ENCODE measurements at places on chromosomes 16 and 17. TPM values are rescaled to one million over a fixed set of nuclear protein-coding genes. Genes with fewer than 3 reads are reported as not detected.

MEIOB gene
- 1.4 TPM for total RNA-seq

ZDHHC7 gene
- total RNA-seq, result 38.1 TPM

DNA sequence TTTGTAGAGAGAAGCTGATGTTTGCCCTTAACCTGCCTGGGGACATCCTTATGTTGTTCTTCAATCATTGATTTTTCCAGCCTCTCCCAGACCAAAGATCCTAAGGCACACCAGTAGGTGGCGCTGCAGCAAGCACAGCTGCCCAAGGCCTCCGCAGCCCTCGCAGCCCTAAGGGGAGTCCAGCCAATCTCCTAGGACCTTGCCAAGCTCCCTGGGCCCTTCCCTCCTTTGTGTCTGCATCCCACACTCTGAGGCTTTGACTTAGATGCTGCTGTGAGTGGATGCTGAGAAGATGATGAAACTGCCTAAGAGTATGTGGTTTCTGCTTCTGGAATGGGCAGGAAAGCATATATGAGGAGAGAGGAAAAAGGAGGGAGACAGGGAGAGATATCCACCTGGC is 47.1 kb downstream of the SPACA3 start:
- no peak overlapping the region for H3K4me3 ChIP-seq
- peak; percentile 85 for DNase-seq
- 0 out of 2 replicates have a peak, but pooled peaks cover 2% of the 10 kb centered on the region for H3K36me3 ChIP-seq
- H3K27ac ChIP-seq, result no peak overlapping the region
- H3K4me1 ChIP-seq, result peaks cover 5% of the 10 kb centered on the region

- no peaks in the 10 kb centered on the region for H3K36me3 ChIP-seq
- H3K4me1 ChIP-seq, result peaks cover 4% of the 10 kb centered on the region
- H3K27ac ChIP-seq, result no peak overlapping the region
These were observed 38.6 kb downstream of the HS3ST4 start for GRCh38 chr16:25730396-25730795.

DNA sequence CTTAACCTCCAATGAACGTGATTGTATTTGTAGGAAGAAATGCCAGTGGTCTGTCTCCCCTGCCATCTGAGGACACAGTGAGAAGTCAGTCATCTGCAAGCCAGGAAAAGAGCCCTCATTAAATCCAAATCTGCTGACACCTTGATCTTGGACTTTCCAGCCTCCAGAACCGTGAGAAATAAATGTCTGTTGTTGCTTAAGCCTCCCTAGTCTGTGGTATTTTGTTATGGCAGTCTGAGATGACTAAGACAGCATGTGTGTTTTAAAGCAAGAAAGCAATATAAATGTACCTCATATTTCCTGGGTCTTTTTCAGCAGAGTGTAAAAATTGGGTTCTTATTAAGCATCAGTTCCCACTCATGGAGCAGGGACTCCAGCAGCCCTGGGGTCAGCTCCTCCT is 177.9 kb upstream of the NLRP1 start:
- no peak overlapping the region for H3K4me3 ChIP-seq
- H3K27me3 ChIP-seq, result no peaks in the 10 kb centered on the region

GRCh38 chr16:66079671-66080334 is 286.7 kb upstream of the CDH5 start:
- H3K36me3 ChIP-seq, result no peaks in the 10 kb centered on the region
- peaks cover 34% of the 10 kb centered on the region for H3K4me1 ChIP-seq
- H3K4me3 ChIP-seq, result no peak overlapping the region
- H3K27me3 ChIP-seq, result no peaks in the 10 kb centered on the region

DNA sequence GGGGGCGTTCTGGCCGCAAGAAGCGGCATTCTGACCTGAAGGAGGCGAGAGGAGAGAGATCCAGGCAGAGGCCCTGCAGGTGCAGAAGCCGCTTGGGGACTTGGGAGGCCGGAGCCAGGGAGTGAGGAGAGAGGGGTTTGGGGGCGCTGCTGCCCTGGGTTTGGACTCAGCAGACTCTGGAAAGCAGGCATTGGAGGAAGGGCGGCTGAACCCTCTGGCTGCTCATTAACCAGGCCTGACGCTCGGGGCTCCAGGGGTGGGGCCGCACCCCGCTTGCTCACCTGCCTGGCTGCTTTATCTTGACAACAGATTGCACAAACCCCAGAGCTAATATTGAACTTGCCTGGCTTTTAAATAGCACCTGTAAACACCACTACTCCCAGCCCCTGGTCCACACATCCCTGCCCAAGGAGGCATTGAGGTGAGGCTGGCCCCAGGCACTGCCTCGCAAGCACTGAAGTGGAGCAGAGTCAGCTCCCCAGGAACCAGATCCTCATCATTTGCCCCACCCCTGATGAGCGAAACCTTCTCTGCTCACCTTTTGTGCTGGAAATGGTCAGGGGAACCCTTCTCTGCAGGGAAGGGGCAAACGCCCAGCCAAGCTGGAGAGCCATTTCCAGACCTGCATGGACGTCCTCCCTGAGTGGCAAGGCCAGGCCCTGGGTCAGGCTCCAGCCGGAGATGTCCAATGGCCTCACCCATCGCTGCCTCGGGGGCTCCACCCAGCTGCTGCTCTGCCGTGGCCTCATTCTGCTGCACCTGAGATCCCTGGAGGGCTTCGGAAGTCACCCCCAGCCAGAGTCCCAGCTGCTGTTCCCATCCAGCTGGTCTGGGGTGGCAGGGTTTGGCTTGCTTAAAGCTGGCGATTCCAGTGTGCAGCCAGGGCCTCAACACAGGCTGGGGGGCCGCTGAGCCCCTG is 190.2 kb upstream of the GSE1 start:
- no peaks in the 10 kb centered on the region for H3K27me3 ChIP-seq
- H3K36me3 ChIP-seq, result no peaks in the 10 kb centered on the region
- H3K4me1 ChIP-seq, result peaks cover 26% of the 10 kb centered on the region
- no peak overlapping the region for H3K4me3 ChIP-seq

- H3K36me3 ChIP-seq, result no peaks in the 10 kb centered on the region
- DNase-seq, result no peak
- H3K27ac ChIP-seq, result no peak overlapping the region
- H3K4me1 ChIP-seq, result peaks cover 9% of the 10 kb centered on the region
- H3K4me3 ChIP-seq, result no peak overlapping the region
These were observed 8.2 kb downstream of the MYLK3 start for GRCh38 chr16:46739934-46740333.

Data from WTC11 (cell line).